CD4-positive, alpha-beta T cell treated with Interleukin-21 for 1 hour (primary cell): ENCODE measurements at places on chromosomes 2 and 18.

GRCh38 chr2:16330982-16331381 is 334.7 kb downstream of the CYRIA start:
- DNase-seq = no peak

GRCh38 chr2:84160453-84160852 is 298.6 kb downstream of the SUCLG1 start:
- DNase-seq = no peak

DNA sequence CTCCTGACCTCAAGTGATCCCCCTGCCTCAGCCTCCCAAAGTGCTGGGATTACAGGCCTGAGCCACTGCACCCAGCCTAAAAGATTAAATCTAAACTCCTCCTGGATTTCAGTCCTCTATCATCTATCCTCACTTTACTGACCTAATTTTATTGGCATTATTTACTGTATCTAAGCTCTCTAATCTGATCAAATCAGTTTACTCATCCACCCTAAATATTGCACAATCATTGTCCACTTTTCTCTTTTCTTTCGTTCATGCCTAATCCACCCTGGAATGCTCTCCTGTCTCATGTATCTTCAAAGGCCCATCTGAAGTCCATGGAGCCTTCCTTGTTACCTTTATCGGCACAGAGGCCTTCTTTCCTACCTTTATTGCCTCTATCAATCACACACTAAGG is 31.6 kb upstream of the GPR155 start:
- no peak for DNase-seq

- DNase-seq = no peak
Observed at GRCh38 chr2:203820969-203821368, 46.6 kb upstream of the CTLA4 start.

GRCh38 chr2:155372969-155373368 is 674.5 kb downstream of the KCNJ3 start:
- DNase-seq = no peak

DNA sequence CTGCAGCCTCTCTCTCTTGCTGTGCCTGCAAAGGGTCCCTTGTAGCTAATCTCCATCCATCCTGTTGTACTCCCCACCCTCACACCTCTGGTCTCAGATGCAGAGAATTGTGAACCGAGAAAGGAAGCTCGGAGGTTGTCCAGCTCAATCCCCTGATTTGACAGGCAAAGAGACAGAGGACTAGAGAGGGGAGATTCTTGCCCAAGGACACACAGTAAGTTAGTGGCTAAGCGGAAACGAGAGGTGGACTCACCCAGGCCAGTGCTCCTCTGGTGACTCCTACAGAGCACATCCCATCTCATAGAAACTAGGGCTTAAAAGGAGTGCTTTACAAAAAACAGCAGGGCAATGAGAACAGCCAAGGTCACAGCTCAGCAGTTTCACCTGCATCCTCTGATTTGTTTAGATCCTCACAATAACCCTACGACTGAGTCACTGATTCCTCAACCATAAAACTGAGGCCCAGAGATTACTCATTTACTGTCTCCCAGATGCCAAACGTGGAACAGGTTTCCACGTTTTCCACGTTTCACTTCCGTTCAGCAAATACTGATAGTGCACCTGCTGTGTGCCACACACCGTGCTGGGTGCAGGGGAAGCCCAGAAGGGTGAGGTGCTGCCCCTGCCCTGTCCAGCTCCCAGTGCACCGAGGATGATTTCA is 22.1 kb downstream of the EHD3 start:
- no peak for DNase-seq

DNA sequence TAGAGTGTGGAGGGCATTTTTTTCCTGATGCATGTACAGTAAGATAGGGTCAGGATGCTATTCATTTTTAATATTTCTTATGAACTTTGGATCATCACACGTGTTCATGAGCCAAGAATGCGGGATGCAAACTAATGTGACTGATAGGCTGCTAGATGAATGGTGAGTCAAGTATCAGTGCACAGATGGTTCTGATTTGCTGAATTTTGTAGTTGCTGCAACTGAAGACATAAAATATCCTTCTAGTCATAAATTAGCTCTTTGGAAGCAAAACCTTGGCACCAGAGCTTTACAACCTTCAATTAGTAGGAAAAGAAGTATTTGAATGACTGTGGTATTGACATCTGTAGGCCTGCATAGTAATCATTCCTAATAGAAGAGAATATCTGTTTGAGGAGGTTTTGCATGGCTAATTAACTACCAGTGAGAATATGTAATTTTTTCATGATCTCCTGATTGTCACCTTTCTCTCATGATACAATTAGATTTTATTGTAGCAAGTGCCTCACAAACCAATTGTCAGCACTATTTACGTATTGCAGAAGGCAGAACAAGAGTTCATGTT is 94.0 kb downstream of the VRK2 start:
- DNase-seq = no peak

GRCh38 chr2:232931636-232932035 is 61.6 kb downstream of the SNORC start:
- no peak for DNase-seq

DNA sequence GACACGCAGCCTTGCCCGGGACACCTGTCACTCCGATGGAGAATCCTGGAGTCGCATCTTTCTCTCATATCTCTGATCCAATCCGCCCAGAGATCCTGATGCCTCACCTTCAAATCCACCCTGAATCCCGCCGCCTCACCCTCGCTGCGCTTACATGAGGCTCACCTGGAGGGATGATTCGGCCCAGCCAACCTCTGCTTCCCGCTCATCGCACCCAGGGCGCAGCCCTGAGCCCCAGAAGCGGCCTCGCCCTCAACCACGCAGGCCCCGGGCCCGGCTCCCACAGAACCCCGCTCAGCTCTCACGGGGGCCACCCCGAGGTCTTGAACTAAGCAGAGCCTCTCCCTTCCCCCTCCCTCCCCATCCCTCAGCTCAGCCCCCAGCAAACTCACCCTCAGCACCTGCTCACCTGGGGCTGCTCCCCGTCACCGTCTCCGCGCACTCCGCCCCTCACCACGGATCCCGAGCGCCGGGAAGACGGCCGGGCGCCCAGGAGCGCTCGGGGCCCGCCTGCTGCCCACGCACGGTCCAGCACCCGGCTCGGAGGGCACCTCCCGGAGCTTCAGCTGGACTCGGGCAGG is 160.0 kb downstream of the NDUFA10 start:
- no peak for DNase-seq

GRCh38 chr18:44701227-44701626 is 20.5 kb downstream of the SETBP1 start:
- no peak for DNase-seq

- DNase-seq = no peak
Observed at GRCh38 chr2:218718058-218718457, 7.4 kb downstream of the TTLL4 start.

DNA sequence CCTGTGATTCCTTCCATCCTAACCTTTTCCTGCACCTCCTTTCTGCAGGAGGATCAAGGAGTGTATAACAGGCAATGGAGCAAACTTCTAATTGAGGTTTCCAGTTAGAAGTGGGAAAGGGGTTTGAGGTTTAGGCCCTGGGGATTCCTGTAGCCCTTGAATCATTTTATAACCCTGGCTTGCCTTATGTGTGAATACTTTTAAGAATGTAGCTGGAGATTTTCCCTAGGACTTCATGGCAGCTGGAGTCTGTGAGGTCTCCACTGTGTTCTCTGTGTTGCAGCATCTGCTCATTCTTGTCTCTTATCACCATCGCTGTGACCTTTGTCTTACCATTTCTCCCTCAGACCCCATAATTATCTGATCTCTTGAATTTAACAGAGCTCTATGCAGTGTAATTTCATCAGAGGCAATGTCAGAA is 370.2 kb upstream of the SLC14A2 start:
- no peak for DNase-seq

GRCh38 chr18:21451851-21452250 is 148.7 kb downstream of the ESCO1 start:
- no peak for DNase-seq

DNA sequence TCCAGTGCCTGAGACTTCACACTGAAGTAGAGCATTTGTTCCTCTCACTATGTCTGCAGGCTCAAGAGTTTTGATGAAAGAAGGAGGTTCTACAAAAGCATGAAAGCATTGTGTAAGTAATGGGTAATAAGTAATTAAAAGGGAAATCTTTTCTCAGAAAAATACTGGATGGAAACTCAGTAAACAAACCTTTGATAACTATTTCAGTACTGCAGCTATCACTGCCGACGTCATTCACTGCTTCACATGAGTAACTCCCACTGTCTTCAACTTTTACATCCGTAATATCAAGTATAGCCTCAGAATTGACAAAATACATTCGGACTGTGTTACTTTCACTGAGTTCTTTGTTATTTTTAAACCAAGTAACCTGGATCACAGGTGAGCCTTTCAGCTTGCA is 72.7 kb downstream of the TTN start:
- DNase-seq = no peak

- DNase-seq = no peak
Observed at GRCh38 chr2:70698847-70699246, 69.2 kb downstream of the ADD2 start.

DNA sequence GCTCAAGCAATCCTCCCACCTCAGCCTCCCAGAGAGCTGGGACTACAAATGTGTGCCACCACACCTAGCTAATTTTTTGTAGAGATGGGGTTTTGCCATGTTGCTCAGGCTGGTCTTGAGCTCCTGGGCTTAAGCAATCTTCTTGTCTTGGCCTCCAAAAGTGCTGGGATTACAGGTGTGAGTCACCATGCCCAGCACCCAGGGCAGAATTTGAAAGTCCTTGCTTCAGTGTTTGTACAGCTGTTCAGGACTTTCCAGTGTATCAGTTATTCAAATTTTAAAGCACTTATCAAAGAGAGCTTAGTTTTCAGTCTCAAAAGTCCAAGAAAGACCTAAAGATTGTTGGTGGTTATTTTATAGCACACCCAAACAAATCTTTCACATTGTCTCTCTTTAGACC is 43.6 kb upstream of the VPS54 start:
- no peak for DNase-seq

- DNase-seq = no peak
Observed at GRCh38 chr2:240628507-240628807, 3.2 kb downstream of the GPR35 start.

DNA sequence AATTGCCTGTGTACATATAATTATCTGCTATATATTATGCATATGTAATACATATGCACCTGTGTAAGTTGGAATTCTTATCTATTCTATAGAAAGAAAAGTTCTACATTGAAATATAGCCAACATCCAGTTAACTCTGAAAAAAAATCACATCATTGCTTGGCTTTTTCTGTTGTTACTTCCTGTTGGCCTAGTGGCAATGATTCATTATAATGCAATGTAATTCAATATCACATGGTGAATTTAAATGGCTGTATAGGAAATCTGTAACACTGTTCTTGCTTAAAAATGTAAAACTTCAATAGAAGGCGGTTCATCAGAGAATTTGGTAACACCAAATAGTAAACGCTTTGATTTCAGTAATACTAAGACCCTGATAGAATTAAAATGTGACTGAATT is 44.5 kb upstream of the MAP4K3 start:
- DNase-seq = no peak

DNA sequence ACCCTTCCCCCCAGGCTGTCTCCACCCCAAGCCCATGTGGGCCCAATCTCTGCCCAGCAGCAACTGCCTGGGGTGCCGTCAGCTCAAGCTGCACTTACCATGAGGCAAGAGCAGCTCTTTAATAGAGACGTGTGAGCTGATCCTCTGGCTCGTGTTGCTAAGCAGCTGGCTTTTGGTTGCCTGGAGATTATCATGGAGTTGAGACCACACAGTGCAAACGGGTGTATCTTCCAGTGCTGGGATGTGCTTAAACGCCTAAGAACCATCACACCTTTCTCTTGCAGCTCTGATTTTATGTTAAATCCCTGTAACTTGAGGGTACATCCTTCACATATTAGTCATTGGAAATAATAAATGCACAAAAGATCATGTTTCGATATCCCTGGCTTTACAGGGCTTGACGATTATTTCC is 271.1 kb downstream of the PRKCE start:
- no peak for DNase-seq

DNA sequence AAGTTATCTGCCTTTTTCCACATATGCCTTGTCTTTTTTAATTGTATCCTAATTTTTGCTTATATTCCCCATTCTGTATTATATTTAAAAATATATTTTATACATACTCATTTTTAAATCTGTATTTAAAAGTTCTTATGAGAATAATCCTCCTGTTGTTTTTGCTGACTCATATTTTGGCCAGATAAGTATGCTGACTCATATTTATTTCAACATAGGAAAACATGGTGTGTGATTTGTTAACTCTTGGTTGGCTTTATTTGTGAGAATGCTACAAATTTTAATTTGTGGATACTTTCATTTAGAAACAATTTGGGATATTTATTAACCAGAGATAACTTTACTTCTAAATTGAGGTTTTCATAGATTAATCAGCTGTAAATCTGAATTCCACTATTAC is 587.7 kb downstream of the CPS1 start:
- DNase-seq = no peak

- no peak for DNase-seq
Observed at GRCh38 chr2:959457-959856, 8.8 kb downstream of the SNTG2 start.

- no peak for DNase-seq
Observed at GRCh38 chr2:57855212-57855611, 191.4 kb upstream of the VRK2 start.

DNA sequence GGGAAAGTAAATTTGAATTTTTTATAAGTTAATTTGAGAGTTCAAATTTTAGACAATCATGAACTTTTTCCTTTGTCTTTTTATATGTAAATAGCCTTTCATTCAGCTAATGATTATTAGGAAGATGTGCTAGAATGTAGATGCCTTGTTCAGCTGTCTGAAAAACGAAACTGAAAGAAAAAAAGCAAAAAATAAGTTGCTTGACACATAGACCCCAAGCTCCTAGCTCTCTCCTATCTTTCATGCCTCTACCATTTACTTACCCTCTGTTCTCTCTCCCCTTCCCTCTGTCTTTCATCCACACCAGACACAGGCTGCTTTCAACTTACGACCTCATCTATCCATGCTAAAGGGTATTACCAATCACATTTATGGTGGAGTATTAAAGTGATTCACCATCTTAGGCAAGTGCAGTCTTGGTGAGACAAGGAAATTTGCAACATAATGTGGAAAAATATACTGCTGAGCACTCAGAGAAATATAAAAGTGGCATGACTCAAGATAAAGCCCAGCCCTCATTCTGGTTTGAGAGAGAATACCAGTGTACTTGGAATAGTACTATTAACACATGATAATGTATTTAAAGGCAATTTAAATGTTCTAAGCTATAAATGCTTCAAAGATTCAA is 425.6 kb downstream of the SUCLG1 start:
- no peak for DNase-seq

- no peak for DNase-seq
Observed at GRCh38 chr2:129667577-129667976, 311.9 kb upstream of the RAB6C start.

DNA sequence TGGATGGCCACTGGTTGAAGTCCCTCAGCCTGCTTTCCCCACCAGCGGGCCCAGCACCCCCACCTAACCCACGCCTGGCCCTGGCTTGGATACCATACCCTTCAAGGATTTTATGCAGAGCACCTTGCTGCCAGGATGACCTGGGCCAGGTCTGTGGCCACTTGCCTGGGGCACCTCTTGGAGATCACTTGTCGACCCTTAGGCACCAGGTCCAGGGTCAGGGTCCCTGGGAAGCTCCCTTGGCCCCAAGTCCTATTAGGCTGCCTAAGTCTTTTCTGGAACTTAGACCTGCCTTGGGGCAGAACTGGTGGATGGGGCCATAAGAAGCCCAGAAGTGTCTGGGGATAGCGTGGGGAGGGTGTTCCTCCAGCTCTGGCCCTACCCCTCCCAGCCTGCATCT is 39.1 kb downstream of the FOSL2 start:
- no peak for DNase-seq

GRCh38 chr18:24936691-24937090 is 415.3 kb downstream of the ZNF521 start:
- no peak for DNase-seq
